T-helper 9 cell (primary cell): ENCODE measurements at places on chromosomes 2 and 18.

GRCh38 chr2:120418174-120418787 lies 72.3 kb downstream of the INHBB start:
- DNase-seq = no peak

GRCh38 chr2:230416061-230416721 lies at the start of gene SP100:
SP100 (plus strand) TSS chr2:230416201; CDS start chr2:230416297, 96 bp downstream.
- peak; percentile 60 for DNase-seq

DNA sequence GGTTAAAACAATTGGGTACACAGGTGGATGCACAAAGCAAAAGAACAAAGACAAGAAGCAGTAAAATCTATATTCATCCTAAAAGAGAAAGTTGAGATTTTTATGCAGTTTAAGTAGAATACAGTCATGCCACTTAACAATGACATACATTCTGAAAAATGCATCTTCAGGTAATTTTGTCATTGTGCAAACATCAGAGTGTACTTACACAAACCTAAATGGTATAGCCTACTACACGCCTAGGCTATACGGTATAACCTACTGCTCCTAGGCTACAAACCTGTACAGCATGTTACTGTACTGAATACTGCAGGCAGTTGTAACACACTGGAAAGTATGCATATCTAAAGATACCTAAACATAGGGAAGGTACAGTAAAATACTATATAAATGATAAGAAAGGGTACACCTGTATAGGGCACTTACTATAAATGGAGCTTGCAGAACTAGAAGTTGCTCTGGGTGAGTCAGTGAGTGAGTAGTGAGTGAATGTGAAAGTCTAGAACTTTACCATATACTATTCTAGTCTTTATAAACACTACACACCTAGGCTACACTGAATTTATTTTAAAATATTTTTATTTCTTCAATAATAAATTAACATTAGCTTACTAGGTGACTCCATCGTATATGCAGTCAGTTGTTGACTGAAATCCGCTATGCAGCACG lies 132.9 kb downstream of the BARD1 start:
- DNase-seq = no peak

DNA sequence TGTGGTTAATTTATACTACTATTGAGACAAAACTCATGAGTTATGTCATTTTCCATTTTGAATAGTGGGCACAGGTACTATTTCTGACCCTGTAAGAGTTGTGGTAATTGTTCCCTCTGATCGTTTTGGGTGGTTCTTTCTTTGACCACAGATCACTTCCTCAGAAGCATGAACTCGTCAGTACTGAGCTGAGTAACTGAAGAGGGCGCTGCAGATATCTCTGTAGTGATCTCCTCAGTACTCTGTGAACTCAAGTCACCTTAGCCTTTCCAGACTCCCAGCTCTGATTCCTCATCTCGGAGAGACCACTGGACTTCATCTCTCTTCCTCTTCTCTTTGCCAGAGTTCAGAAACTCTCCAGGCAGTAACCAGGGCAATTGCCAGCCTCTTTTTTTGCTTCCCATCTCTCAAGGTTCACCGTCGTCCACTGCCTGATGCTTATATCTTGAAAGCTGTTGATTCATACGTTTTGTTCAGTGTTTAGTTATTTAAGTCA lies 9.4 kb upstream of the IL1RL1 start:
- DNase-seq = peak; percentile 11

GRCh38 chr2:192195548-192196418 lies 1.1 kb upstream of the TMEFF2 start:
- DNase-seq = no peak

- no peak for DNase-seq
Observed at GRCh38 chr18:24266131-24266530, 127.3 kb downstream of the CABYR start.

GRCh38 chr18:64566456-64566855 lies 417.6 kb upstream of the LINC00305 start:
- no peak for DNase-seq

DNA sequence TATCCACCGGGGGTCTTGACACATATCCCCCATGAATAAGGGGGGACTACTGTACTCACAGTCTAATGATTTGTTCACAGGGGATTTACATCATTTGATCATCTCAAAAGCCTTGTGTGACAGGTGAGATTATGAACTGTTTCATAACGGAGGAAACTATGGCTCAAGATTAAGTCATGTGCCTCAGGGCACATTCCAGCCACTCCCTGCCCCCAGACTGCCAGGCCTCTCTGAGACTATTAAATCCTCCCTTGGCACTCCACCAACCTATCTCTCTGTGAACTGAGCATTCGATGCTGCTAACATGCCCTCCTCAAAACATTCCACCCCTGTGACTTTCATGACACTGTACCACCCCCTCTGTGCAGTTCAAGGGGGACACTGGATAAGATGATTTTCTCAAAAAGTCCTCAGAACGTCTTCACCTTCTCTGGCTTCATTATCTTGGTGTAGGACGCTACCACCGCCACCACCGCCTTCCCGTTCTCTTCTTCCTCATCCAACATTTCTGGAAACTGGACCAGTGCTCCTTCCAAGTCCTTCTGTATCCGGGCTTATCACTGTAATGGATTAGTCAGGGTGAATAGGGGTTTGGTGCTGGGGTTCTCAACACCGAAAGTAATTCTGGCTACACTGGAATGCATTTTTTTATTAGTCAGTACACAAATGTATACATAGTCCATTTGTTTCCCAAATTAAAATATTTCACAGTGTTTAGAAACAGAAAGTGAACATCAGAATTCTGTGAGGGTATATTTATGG lies 169.6 kb downstream of the KCNS3 start:
- DNase-seq = no peak

DNA sequence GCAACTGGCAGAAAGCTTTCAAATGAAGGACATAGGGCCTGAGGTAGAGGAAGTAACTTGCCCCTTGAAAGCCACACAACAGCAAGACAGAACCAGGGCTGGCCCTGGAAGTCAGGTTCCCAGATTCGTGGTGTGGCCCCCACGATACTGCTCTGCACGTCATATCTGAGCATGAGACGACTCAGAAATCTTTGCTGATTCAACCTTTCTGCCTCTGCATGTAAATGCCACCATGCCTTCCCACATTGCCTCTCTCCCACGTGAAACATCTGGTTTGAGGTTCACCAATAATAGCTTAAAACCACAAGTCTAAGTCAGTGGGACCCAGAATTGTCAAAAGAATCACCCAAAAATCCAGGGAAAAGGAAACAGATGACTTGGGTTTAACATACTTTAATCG lies 214.0 kb upstream of the TRIB2 start:
- no peak for DNase-seq

- no peak for DNase-seq
Observed at GRCh38 chr18:6058941-6059340, 163.6 kb upstream of the TMEM200C start.

- no peak for DNase-seq
Observed at GRCh38 chr2:15893689-15894480, 46.5 kb upstream of the MYCN start.

GRCh38 chr2:111118481-111118980 lies 2.2 kb upstream of the BCL2L11 start:
- DNase-seq = no peak

DNA sequence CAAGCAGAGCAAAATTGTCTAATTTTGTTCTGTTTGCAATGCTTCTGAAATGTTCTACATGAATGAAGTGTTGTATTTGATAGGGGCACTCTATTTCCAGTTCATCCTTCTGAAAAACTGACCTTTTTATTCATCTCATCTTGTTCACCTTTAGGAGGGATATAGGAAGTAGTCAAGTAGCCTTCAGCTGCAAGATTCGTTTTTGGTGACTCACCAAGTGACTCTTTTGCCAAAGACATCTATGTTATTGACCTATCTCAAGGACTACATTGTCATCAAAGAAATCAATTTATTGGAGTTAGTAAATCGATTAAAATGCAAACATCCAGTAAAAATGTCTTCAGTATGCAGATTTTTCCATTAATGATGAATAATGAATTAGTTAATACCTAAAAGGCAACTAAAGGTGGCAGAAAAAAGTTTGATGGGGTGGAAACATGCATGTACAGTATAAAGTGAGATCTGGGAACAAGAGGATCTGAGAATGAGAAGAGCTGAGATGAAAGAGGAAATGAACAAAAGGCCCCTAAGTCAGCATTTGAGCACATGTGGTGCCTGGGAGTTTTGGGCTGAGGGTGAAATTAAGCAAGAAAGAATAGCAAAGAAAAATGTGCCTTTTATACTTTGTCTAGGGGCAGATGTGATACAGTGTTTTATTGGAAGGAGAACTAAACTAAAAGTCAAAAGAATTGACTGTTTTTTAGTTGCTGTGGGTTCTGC lies 255.1 kb upstream of the LINC00305 start:
- DNase-seq = no peak

DNA sequence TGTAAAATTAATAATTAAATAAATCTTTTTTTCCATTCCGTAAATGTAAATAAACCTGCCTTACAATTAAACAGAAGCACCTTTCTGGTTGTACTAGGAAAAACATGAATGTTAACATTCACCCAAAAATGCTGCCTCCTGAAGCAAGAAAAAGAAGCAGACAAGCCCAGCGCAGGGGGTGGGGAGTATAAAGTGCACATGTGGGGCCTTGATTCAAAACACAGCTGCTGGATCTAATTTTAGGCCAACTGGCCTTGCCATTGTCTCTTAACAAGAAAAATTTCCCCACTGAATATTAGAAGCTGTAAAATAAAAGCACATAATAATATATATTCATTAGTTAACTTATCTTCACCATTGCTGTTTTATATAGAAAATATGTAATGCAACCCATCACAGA lies 28.3 kb downstream of the TCF4 start:
- no peak for DNase-seq

DNA sequence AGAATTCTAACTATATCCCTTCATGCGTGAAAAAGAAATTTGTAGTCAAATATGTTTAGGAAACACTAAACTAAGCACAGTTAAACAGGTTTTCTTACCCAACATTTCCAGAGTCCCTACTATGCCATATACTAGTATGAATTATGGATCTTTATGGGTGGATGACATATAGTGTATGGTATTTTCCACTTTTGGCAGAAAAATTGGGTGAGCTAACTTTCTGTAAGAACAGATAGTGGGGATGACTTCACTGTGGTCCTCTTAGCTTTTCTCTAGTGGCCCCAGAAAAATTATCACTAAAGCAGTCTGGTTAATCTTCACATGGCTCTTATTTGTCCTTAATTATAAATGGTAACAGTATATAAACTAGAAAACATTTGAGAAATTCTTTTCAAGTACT lies 240.0 kb upstream of the GULP1 start:
- no peak for DNase-seq
